Osteocyte (in vitro differentiated cells): ENCODE measurements at places on chromosomes 2 and 18. TPM values are rescaled to one million over a fixed set of nuclear protein-coding genes. Genes with fewer than 3 reads are reported as not detected.
A peak's percentile ranks its signal among the peaks of the same experiment; 100 is the strongest.

GRCh38 chr2:201004370-201004769 is 40.9 kb upstream of the ORC2 start:
- H3K4me3 ChIP-seq, result no peak overlapping the region
- H3K36me3 ChIP-seq, result peaks cover 20% of the 10 kb centered on the region
- H3K27me3 ChIP-seq, result no peaks in the 10 kb centered on the region
- H3K4me1 ChIP-seq, result no peaks in the 10 kb centered on the region
- no peak overlapping the region for H3K27ac ChIP-seq

- H3K36me3 ChIP-seq, result peaks cover 2% of the 10 kb centered on the region
- no peaks in the 10 kb centered on the region for H3K27me3 ChIP-seq
- H3K4me1 ChIP-seq, result peaks cover 76% of the 10 kb centered on the region
- peak overlapping the region; percentile 80 for H3K27ac ChIP-seq
These were observed 1.9 kb downstream of the MAP4K3 start for GRCh38 chr2:39435234-39435633.

DNA sequence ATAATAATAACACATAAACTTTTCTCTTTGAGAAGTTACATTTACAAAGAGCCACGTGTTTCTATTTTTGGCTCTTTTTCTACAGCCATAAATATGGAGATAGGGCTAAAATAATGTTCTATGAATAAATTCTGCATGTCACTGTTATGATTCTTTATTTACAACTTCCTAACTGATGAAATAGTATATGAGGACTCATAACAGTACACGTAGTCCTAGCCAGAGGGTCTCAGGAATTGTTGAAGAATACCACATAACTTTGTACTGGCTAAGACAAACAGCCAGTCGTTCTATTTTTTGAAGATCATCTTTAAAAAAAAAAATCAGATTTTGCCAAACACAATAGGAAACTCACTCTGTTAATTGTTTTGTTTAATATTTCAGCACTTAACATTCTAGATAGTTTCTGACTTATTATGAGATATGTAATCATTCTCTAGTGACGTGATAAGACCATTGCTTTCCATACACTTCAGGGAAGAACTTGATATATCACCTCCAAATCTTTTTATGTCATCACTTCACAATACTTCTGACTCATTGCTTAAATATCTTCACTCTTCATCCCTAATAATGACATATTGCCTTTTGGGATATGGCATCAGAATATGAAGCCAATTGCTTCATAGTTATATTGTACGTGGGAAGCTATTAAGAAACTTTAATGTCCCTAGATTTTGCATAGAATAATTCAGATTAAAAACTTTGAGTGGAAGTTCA is 256.1 kb downstream of the XIRP2 start:
- H3K4me1 ChIP-seq, result peaks cover 26% of the 10 kb centered on the region
- no peak overlapping the region for H3K4me3 ChIP-seq
- no peak for DNase-seq
- no peaks in the 10 kb centered on the region for H3K27me3 ChIP-seq
- H3K27ac ChIP-seq, result no peak overlapping the region

Gene BMP10
- total RNA-seq, result not detected in 2 replicates

Gene STRN
- 27.0 and 27.2 TPM in 2 replicates for total RNA-seq

Gene ASXL3
- 7.2 and 10.1 TPM in 2 replicates for total RNA-seq

Gene ARHGEF33
- total RNA-seq, result 0.48 and 0.65 TPM in 2 replicates

GRCh38 chr2:113876503-113877387 is 13.1 kb upstream of the ACTR3 start:
- H3K36me3 ChIP-seq, result no peaks in the 10 kb centered on the region
- no peak overlapping the region for H3K27ac ChIP-seq
- no peak for DNase-seq
- no peak overlapping the region for H3K4me3 ChIP-seq
- no peaks in the 10 kb centered on the region for H3K27me3 ChIP-seq

Gene IL18RAP
- total RNA-seq, result not detected in 2 replicates

DNA sequence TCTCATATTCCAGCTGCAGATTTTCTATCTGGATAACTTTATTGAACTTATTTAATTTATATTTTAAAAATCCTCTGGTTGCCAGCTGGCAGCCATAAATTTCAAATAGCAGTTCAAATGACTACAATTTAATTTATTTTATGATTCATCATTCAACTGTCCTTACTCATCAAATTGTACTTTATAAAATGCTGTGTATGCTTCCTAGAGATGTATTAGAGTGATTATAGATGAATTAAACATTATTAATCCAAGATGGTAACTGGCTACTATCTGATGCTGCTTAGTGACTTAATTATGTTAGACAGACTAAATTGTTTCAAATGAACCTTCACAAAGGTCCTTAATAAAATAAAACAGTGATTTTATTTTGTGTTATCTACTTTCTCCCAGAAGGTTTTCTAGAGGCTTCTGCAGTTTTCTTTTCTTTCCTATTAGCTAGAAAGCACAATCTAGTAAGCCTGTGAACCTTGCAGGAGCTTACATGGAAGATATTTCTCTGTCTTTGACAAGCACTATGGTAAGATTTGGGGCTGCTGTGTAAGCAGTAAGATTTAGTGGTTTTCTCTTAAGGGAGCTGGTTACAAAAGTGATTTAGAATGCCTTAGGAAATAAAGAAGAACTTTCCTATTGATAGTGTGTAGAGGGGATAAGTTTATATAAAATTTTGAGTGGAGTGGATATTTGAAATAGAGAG is 322.3 kb downstream of the FSIP2 start:
- peaks cover 5% of the 10 kb centered on the region for H3K4me1 ChIP-seq
- no peak for DNase-seq
- no peak overlapping the region for H3K4me3 ChIP-seq
- H3K27ac ChIP-seq, result no peak overlapping the region

GRCh38 chr2:80722803-80723202 is 418.3 kb upstream of the LRRTM1 start:
- no peak for DNase-seq
- no peak overlapping the region for H3K4me3 ChIP-seq
- H3K36me3 ChIP-seq, result no peaks in the 10 kb centered on the region
- no peaks in the 10 kb centered on the region for H3K27me3 ChIP-seq
- no peak overlapping the region for H3K27ac ChIP-seq

Gene USP37
- total RNA-seq, result 14.6 and 15.0 TPM in 2 replicates
